ENCODE measurements at places on chromosomes 7 and 10. TPM values are rescaled to one million over a fixed set of nuclear protein-coding genes. Genes with fewer than 3 reads are reported as not detected.

FAM204A gene
- 43.3 TPM for total RNA-seq

GRCh38 chr10:555281-555680 lies 134.2 kb downstream of the DIP2C start:
- DNase-seq, result peak; percentile 25

GHRHR gene
- not detected for total RNA-seq

DNA sequence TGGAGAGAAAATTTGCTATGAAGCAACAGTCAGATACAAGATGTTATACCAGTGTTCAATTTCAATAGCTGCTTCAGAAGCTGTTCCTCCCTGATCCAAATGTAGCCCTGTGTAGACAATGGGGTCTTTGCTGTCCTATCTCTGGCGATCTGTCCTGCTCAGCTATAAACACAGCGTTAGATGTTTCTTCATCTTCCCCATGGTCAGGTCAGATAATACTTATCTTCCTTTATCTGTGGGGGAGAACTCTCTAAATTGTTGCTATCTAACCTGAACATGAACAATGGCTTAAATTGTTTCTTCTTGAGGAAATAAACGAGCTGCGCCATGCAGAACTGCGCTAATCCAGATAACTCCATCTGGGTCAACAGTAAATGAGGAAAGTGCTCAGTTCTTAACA lies 15.6 kb upstream of the KIAA1217 start:
- DNase-seq, result no peak

NUTM2A gene
- 0.28 TPM for total RNA-seq

- peak; percentile 91 for DNase-seq
Measured at GRCh38 chr10:103193107-103193819, at the start of gene NT5C2. Gene NT5C2, minus strand, starts transcription at chr10:103193272. Its CDS starts 18,314 bp downstream, at chr10:103174958.

DNA sequence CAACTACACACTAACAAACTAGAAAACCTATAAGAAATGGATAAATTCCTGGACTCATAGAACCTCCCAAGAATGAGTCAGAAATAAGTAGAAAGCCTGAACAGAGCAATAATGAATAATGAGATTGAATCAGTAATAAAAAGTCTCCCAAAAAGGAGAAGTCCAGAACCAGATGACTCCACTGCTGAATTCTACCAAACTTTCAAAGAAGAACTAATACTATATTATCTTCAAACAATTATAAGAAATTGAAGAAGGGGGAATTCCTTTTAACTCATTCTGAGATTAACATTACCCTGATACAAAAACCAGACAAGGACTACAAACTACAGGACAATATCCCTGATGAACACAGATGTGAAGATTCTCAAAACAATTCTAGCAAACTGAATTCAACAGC lies 47.8 kb upstream of the CDK6 start:
- DNase-seq, result no peak

INHBA gene
- total RNA-seq, result not detected

- no peak for DNase-seq
Measured at GRCh38 chr10:88949912-88950837, 2.4 kb downstream of the ACTA2 start.

- DNase-seq, result no peak
Measured at GRCh38 chr10:127254276-127254675, 57.9 kb upstream of the INSYN2A start.

DNA sequence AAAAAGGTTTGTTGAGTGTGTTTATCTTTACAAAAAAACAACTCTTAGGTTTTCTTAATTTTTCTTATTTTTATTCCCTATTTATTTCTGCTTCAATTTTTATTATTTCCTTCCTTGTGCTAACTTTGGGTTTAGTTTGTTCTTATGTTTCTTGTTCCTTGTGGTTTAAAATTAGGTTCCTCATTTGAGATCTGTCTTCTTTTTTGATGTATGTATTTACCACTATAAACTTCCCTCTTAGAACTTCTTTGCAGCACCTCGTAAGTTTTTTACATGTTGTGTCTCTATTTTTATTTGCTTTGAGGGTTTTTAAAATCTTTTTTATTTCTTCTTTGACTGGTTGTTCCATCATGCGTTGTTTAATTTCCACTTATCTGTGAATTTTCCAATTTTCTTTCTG lies 1217.1 kb upstream of the CELF2 start:
- no peak for DNase-seq

- no peak for DNase-seq
Measured at GRCh38 chr7:77326131-77326530, 90.0 kb downstream of the GSAP start.

- DNase-seq, result no peak
Measured at GRCh38 chr7:81501220-81501619, 268.6 kb downstream of the HGF start.

UBTD1 gene
- total RNA-seq, result 21.0 TPM

OR2A1 gene
- total RNA-seq, result not detected

GRCh38 chr10:24616536-24616935 lies 107.2 kb downstream of the ARHGAP21 start:
- DNase-seq, result no peak

CCDC146 gene
- 1.7 TPM for total RNA-seq

- peak; percentile 96 for DNase-seq
Measured at GRCh38 chr10:15088428-15089261, at the start of gene ACBD7. Gene ACBD7, minus strand, starts transcription at chr10:15088776. Its CDS starts 48 bp downstream, at chr10:15088728.

- no peak for DNase-seq
Measured at GRCh38 chr7:156067156-156067555, 254.9 kb upstream of the SHH start.

PKD1L1 gene
- total RNA-seq, result 0.18 TPM

DNA sequence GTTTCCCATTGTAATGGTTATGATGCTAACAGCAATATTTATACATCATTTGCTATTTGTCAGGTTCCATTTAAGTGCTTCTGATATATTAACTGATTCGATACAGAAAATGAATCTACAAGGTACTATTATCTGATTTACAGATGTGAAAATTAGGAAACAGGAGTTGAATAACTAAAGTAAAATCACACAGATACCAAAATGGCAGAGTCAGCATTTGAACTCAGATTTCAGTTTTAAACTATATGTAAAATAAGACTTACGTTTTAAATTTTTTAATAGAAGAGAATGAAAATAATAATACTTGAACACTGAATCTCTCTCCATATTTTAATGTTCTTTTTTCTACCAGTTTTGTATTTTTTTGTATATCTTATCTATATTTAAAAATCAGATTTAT lies 313.2 kb downstream of the MDFIC start:
- no peak for DNase-seq

- no peak for DNase-seq
Measured at GRCh38 chr10:91036807-91037411, 116.0 kb upstream of the ANKRD1 start.

C10orf53 gene
- total RNA-seq, result not detected

ASAH2 gene
- 4.6 TPM for total RNA-seq

- DNase-seq, result no peak
Measured at GRCh38 chr7:74443543-74444247, 10.0 kb upstream of the GTF2IRD1 start.

GRCh38 chr7:80439894-80440821 lies 71.7 kb downstream of the GNAT3 start:
- no peak for DNase-seq

CTAGE4 gene
- total RNA-seq, result 2.1 TPM

TMEM196 gene
- not detected for total RNA-seq

GRCh38 chr10:16887565-16887964 lies 70.3 kb upstream of the RSU1 start:
- DNase-seq, result no peak

- no peak for DNase-seq
Measured at GRCh38 chr7:139639563-139639962, 116.1 kb downstream of the CLEC2L start.

NODAL gene
- total RNA-seq, result 19.2 TPM

CTAGE8 gene
- 7.6 TPM for total RNA-seq

GRCh38 chr7:55234408-55234807 lies 130.7 kb upstream of the LANCL2 start:
- DNase-seq, result no peak

DNA sequence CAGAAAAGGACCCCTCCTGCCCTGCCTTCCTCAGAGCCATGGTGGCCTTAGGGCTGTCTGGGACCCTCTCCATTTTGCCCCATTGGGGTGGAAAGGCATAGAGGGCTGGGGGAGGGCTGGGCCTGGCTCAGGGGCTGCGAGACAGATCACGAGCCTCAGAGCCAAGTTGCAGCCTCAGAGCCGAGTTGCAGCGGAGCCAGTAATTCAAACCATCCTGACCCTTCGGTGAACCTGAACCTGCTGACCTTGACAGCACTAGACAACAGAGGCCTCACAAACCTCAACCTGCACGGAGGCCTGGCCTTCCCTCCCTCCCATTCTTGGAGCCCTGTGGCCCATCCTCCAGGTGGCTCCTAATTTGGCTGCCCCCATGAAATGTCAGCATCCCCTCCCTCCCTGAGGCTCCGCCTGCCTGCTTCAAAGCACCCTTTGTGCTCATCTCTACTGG lies 45.4 kb downstream of the PAX2 start:
- no peak for DNase-seq

GDF2 gene
- total RNA-seq, result not detected

DNA sequence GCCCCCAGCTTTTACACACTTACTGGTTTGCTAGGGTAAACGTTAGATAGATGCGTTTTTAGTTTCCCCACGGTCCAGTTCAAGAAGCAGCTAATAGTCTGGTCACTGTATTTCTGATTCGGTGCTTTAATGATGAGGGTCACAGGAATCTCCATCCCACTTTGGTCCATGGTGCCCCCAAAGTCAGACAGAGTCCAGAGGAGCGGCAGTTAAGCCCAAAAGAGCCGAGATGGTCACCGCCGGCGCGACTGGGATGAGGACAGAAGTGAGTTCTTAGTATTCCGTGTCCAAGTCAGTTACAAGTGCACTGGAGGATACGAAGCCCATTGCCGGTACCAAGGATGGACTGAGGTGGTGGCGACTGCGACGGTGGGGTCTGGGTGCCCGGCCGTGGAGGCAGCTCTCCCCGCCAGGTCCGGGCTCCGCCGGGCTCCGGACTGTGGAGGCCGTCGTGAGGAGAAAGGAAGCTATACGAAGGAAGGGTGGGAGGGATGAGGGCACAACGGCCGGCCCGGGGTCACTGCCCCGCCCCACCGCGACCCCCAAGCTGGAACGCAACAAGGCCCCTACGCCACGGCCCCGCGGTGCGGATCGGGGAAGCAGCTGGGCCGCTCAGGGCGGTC lies 663 bp downstream of the HERPUD2 start:
- DNase-seq, result no peak

GRCh38 chr10:77629775-77630506 lies 7.7 kb downstream of the KCNMA1 start:
- no peak for DNase-seq

DNA sequence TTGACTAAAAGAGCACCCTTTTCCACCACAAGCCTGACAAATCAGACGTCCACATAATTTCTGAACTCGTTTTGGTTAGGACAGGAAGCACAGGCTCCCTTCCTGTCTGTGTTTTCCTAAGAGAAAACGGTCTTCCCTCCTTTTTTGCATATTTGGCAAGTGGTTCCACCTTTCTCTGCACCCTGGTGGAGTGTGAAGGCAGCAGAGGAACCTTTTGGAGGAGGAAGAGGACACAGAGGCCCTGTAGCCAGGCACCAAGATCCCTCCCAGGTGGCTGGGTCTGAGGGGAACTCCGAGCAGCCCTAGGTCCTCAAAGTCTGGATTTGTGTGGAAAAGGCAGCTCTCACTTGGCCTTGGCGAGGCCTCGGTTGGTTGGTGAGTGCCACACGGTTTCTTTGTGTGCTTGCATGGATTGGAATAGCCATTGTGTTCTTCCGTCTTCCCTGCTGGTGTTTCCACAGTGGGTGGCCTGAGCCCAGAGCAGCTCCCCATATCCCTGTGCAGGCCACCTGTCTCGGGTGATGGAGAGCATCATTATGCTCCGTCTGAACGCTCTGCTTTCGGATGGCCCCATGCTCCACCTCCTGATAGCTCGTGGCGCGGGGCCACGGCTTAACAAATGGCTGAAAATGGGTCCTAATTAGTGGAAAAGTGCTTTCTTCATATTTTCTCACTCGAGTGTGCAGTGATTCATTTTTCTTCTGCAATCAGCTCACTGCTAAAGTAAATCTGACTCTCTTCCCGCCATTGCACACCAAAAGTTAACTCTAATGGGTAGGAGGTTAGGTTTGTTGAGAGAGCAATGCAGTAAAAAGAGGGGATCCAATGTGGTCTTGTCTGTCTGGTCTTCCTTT lies 4.2 kb downstream of the IKZF1 start:
- DNase-seq, result no peak

GPC2 gene
- 56.1 TPM for total RNA-seq

DNA sequence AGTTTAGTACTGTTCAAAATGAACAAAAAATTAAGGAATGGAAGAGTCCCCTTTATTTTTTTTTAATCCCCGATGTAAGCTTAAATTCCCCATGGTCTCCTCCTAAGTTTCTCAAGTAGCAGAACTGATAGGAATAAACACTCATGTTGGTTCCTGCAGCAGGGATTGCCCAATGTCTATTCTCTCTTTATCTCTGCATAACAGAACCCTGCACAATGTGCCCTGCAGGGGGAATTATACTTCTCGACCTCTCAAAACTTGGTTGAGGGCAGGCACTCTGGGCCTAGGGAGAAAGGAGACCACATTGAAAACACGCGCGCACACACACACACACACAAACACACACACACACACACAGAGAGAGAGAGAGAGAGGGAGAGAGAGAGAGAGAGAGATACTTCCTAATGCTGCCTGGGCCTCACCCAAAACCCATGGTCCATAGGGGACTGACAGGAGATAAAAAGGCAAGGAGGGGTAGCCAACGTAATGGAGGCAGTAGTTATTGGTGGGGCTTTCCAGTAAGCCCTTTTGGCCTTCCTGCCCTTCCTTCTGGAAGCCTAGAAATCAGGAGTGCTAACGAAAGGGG lies 22.7 kb downstream of the JAZF1 start:
- DNase-seq, result no peak

GRB10 gene
- 97.5 TPM for total RNA-seq

GRCh38 chr10:129613377-129613980 lies 146.4 kb downstream of the MGMT start:
- DNase-seq, result peak; percentile 22

GRCh38 chr7:132537456-132538145 lies 38.7 kb downstream of the PLXNA4 start:
- DNase-seq, result peak; percentile 64

DNA sequence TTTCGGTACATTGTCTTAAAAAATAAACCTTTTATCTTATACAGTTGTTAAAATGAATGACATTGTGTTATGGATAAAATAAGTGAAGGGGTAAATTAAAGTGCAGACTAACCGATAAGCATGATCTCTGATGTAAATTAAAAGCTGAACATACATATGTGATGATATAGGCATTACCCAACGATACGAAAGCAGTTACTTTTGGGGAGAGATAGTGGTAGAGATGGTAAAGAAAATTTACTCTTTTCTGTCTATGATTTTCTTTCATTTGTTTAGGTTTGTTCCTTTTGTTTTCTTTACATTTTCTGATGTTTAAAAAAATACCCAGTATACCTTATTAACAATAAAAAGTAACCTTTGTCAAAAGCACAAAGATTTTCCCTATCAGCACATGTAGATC lies 6.4 kb downstream of the C1GALT1 start:
- DNase-seq, result no peak

- no peak for DNase-seq
Measured at GRCh38 chr7:47953822-47954221, 5.6 kb upstream of the PKD1L1 start.

DNA sequence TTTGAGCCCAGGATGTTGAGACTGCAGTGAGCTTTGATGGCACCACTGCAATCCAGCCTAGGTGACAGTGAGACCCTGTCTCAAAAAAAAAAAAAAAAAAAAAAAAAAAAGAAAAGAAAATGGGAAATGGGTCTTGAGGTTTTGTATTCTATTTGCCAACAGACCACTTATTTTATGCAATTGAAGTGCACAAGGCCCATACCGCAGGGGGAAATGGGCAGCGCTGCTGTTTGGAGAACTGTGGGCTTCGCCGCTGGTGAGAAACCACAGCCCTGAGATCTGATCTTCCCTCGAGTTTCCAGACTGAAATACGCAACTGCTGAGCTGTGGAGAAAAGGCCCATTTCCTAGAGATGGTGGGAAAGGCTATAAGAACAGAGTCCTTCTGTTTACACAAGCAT lies 512.0 kb downstream of the TCERG1L start:
- DNase-seq, result no peak
